ENCODE measurements at places on chromosomes 13 and 19. TPM values are rescaled to one million over a fixed set of nuclear protein-coding genes. Genes with fewer than 3 reads are reported as not detected.

Gene CALR3
- not detected for total RNA-seq

Gene CAMSAP3
- 0.80 TPM for total RNA-seq

Gene KLK4
- total RNA-seq, result not detected

Gene LRG1
- total RNA-seq, result 3.0 TPM

Gene SHC2
- not detected for total RNA-seq

Gene KLK12
- total RNA-seq, result not detected

Gene ZNF426
- 11.7 TPM for total RNA-seq

Gene SWSAP1
- 1.9 TPM for total RNA-seq

Gene TRIM13
- total RNA-seq, result 12.2 TPM

Gene DNAAF3
- total RNA-seq, result 0.95 TPM

Gene KLK3
- not detected for total RNA-seq

Gene DHDH
- 2.2 TPM for total RNA-seq

Gene CFD
- 4.9 TPM for total RNA-seq

Gene KLK10
- total RNA-seq, result not detected

Gene NOVA2
- 0.08 TPM for total RNA-seq

Gene ZNF836
- total RNA-seq, result 11.9 TPM

Gene ZNF534
- total RNA-seq, result not detected

Gene CEACAM7
- total RNA-seq, result not detected

Gene C13orf46
- total RNA-seq, result 3.6 TPM

Gene ANGPTL8
- not detected for total RNA-seq

Gene ZNF541
- 0.57 TPM for total RNA-seq

Gene P2RY11
- total RNA-seq, result 18.1 TPM

Gene SLC25A30
- 19.7 TPM for total RNA-seq

Gene APC2
- 0.14 TPM for total RNA-seq

Gene SLC15A1
- not detected for total RNA-seq

Gene ZNF723
- total RNA-seq, result not detected

Gene IGFL1
- not detected for total RNA-seq

Measured in activated naive CD4-positive, alpha-beta T cell treated with anti-CD3 and anti-CD28 coated beads, Interleukin-2, amount 50 U/mL, for 72 hours (primary cell).